T-helper 2 cell treated with Interferon-gamma antibody and Interleukin-4, amounts not matched to agents 100 ng/mL and 5 ng/mL, for 36 hours (primary cell): ENCODE measurements at places on chromosomes 3 and 15. TPM values are rescaled to one million over a fixed set of nuclear protein-coding genes. Genes with fewer than 3 reads are reported as not detected.

The RASL12 gene
- not detected in 2 replicates for total RNA-seq

The FANCD2OS gene
- total RNA-seq, result not detected in 2 replicates

The KLHL40 gene
- not detected in 2 replicates for total RNA-seq

The THSD4 gene
- not detected in 2 replicates for total RNA-seq

The SHF gene
- total RNA-seq, result 1.5 and 1.6 TPM in 2 replicates

The LYZL4 gene
- not detected in 2 replicates for total RNA-seq

The ITIH3 gene
- total RNA-seq, result not detected in 2 replicates

The KCNH8 gene
- not detected in 2 replicates for total RNA-seq
